CD4-positive, alpha-beta T cell treated with Interleukin-12 subunit alpha and Interleukin-12 subunit beta, for 1 hour (primary cell): ENCODE measurements at places on chromosomes 2 and 18.

DNA sequence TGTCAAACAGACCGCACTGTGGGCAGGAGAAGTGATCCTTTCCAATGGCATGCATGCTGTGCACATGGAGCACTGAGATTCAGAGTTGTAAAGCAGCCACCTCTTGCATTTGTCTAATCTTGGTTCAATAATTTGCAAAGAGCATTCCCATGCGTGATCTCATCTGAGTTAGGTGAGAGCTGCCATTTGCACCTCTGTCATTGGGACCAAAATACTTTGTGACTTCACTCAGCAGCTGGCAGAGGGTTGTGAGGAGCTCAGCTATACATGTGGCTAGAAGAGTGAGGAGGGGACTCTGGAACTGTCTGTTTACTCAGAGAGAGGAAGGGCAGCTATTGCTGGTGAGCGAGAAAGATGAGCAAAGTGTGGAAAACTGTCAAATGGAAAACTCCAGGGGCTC, 265.1 kb upstream of the TNP1 start:
- no peak for DNase-seq

DNA sequence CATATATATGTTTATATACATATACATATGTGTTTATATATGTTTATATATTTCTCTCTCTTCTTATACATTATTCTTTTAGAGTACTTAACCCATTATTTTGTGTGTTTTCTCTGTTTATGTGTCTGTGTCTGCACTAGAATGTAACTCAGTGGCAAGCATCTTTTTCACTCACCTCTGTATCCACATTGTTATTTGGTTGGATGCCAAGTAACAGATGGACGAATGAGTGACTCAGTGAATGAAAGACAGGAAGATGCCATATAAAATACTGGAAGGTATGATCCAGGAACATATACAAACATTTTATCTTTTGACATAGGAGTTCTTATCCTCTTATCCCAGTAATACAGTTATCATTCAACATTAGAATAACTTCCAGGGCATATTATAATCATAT, 684.8 kb downstream of the RNF144A start:
- DNase-seq: no peak

- no peak for DNase-seq
Measured at GRCh38 chr2:56199492-56199891, 15.7 kb downstream of the CCDC85A start.

GRCh38 chr2:214519258-214519818, 108.5 kb downstream of the VWC2L start:
- no peak for DNase-seq

DNA sequence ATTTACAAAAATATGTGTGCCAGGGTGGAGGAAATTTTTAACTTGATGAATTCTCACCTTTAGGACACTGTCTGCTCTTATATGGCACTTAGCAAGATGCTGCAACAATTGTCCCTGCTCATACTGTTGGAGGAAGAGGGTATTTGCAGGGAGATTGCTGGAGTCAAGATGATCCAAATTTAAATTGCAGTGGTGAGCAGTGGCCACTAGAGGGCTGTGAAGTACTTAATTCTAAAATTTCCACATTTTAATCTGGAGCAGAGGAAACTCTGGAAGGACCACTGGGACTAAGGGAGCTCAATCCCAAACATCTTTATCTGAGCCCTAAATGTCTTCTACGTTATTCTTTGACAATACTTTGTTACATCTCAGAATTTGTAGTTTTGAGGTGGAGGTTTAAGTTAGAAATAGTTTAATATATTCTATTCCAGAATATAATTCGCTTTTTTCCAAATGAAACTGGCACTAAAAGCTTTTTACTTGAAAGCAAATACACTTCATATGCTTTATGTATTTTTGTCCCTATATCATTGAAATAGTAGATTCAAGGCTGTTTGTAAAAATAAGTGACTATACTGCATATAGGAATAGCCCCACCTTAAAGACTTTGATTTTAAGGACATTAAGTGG, 33.0 kb upstream of the PTH2R start:
- DNase-seq: peak; percentile 32

DNA sequence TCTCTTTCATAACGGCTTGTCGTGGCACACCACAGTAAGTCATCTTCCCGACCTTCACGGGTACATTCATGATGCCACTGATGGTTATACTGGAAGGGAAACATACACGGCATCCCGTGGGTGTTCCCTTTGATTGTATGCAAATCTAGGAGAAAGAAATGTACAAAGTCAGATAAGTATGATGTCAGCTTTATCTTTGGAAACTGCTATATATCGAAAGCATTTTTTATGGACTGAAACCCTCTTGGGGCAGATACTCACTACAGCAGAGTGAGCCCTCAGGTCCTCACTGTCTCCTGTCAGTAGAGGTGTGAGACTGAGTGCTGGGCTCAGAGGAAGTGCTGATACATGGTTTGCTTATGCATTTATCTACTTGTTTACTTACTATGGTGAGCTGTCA, 20.4 kb downstream of the PLA2R1 start:
- DNase-seq: no peak

DNA sequence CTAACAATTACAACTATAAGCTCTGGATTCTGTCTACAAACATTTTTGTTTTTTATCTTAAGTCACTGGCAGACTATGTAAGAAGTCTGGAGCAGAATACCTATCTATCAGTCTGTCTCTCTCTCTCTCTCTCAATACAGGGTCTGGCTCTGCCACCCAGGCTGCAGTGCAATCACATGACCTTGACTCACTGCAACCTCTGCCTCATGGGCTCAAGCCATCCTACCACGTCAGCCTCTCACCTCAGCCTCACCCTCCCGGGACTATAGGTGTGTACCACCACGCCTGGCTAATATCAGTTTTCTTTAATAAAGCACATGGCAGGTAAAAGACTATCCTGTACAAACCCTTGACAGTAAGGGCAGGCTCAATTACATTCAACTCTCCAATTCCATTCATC, 96.9 kb downstream of the OSBPL1A start:
- no peak for DNase-seq

DNA sequence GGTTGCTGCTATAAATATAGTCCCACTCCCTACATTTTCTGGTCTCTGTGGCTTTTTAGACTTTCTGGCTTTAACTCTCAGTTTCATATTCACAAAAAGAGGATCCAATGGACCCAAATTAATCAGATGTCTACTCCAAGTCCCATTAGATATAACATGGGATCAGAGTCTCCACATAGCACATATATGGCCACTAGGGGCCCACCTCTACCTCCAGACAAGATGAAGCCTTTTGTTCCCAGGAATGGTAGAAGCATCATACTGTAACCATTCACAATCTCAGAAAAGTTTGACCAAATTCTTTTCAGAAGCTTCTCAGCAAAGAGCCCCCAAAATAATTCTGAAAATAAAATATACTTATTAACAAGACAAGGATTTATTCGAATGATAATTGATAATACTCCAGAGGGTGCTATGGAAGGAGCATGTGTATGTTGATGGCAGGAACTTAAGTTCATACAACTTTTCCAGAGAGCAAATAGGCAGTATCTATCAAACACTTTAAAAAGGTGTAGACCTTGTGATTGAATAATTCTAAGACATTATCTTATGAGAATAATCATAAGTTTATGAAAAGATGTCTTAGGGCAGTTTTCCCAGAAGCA, 382.3 kb upstream of the CRIM1 start:
- DNase-seq: peak; percentile 35

DNA sequence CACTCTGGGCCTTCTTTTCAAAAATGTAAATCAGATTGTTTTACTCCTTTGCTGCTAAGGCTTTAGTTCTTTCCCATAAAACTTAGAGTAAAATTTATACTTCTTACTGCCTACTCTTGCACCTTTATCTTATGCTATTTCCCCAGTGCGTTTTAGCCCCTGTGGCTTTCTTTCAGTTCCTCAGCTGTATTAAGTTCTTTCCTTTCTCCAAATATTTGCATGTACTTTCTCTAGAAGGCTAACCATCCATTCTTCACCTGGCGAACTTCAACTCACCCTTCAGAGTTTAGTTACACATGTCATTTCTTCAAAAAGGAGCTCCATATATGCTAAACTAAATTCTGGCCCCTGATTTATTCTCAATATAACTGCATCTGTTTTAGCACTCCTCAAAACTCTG, 160.7 kb downstream of the FSHR start:
- DNase-seq: no peak

- DNase-seq: no peak
Measured at GRCh38 chr2:4898706-4899105, 793.5 kb upstream of the SOX11 start.

DNA sequence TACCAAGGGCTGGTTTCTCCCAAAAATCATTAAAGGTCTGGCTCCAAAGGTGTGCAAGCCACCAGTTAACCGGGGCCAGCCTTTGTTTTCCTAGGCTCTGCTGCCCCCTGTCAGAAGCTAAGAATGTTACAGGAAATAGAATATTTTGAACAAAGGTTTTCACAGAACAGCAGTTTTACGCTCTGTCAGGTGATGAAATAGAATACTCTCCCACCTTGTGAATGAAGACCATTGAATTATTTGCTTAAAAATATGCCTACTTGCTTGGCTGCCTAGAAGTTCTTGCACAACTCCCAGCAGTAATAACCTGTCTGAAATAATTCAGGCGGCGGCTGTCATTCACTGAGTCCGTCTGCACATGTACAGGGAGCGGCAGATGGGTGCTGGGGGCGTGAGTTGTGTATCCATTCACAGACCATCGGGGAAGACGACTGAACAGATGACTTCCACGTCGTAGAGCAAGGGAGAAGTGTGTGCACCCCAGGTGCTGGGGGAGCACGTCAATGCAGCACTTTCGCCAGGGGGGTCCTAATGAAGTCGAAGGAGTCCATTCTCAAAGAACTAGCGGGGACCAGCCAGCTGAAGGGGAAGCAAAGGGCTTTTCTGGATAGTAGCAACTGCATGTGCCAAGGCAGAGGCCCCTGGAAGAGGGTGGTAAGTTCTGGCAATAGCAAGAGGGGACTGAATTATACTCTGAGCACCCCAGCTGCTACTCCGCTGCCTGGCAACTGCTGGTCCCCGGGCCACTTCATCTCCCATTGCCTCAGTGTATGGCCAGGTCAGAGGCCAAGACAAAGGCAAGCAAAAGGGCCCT, 56.1 kb downstream of the SF3B1 start:
- peak; percentile 74 for DNase-seq

- peak; percentile 25 for DNase-seq
Measured at GRCh38 chr18:57581301-57581934, 5.1 kb downstream of the FECH start.

- DNase-seq: no peak
Measured at GRCh38 chr2:215422676-215423075, 13.2 kb downstream of the FN1 start.

GRCh38 chr18:22505141-22505591, 87.5 kb upstream of the CTAGE1 start:
- DNase-seq: no peak

DNA sequence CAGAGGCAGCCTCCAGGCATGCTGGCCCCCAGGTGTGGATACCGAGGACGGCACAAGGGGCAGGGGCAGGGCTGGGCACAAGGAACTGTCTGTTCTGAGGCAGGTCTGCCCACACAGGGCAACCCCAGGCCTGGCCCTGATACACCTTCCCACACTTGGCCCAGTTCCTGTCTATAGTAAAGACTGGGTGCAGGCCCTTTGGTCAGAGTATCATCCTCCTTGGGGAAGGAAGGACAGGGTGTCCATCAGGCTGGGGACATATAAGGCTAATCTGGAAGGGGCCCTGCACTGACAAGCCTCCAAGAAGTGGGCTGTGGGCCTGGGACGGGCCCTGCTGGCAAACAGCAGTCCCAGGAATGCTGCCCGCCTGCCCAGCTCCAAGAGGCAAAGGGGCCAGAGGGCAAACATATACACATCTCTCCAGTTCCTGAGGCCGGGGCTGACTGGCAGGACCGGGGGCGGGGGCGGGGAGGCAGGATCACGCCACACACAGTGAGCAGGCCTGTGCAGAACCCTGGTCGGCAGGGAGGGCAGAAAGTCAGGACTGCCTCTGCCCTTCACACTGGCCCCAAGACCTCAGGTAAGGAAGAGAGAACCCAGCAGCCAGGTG, 18.9 kb downstream of the SDC1 start:
- DNase-seq: no peak

- DNase-seq: peak; percentile 41
Measured at GRCh38 chr2:60954139-60954538, 63.4 kb upstream of the PEX13 start.

DNA sequence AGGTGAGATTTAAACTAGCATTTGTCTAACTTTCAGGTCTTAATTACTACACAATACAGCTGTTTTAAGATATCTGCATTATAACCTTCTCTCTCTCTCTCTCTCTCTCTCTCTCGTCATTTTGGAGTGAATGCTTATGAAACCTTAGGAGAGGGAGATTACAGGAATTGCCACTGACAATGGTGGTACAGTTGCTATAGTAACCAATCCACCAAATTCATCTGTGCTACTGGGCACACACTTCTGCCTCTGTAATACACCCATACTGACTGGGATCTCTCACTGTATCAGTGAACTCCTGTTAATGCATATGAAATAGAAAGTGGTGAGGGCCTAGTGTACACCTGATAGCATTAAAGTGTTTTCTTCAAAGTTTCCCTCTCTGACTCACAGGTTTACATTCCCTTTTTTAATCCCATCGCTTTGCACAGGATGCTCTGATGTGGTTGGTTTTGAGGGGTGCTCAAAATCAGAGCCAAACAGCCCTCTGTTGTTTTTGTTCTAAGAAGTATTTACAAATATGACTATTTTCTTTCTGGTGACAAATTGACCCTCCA, 13.1 kb downstream of the KLHL14 start:
- no peak for DNase-seq

GRCh38 chr2:18800240-18800971, 211.0 kb upstream of the NT5C1B start:
- no peak for DNase-seq

GRCh38 chr2:48116497-48116896, 210.2 kb upstream of the FBXO11 start:
- no peak for DNase-seq

DNA sequence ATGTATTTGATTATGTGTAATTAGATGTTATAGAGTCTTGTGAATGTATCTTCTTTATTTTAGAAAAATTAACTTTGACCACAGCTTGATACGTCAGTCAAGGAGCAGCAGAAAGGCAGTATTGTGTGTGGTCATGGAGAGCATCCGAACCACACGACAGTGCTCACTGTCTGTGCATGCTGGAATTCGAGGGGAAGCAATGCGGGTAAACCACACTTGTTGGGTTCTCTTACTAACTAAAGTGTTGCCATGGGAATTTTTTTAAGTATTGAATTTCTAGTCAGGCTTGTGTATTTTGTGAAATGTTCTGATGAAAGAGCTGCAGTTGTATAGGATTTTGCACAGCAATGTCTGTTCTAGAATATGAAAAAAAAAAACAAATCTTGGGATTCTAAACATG, 4.8 kb downstream of the PJVK start:
- no peak for DNase-seq

DNA sequence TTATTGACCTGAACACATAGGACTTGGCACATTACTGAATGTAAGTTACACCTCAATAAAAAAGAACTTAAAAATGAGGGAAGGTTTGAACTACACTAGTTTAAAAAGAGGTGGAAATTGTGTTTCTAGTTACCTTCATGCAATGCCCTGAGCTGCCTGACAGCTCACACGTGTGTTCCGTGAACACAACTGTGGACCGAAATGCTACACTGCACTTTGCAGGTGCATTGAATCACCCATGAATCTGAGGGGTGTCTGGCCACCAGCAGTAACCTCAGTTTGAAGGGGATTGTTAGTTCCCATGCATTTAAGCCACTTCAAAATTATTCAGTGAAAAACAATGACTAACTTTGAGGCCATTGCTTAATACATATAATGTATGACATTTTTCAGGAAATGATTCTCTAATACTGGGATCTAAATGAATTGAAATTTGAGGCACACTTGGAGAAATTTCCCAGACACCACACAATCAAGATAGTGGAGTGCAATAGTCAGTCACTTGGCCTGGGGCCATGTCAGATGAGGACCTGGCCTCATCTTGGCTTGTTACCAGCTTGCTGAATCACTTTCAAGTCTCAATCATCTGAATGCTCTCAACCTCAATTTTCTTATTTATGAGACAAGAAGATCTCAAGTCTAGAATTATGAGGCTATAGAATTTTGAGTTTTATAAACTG, 59.3 kb downstream of the MYL12B start:
- no peak for DNase-seq
